ENCODE measurements at places on chromosomes 7 and 10.

DNA sequence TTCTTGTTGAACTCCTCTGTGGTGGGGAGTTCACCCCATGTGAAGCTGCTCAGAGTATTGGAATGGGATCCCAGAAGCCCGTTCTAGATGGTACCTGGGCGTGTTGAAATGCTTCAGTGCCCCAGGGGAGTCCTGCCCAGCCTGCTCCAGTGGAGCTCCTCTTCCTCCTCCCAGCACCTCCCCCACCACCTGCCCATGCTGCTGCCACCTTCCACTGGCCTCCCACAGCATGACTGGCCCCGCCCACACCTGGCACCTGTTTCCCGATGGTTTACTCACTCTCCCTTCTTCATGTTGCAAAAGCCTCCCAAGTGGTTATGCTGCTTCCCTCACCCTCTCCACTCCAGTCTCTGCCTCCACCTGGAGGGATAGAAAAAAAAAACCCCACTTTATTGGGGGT, 32.2 kb upstream of the PCBD1 start:
- no peak for DNase-seq

GRCh38 chr7:34487391-34488115, 170.5 kb upstream of the NPSR1 start:
- no peak for DNase-seq

- no peak for DNase-seq
These were observed 3.4 kb upstream of the ADCK2 start for GRCh38 chr7:140669352-140669751.

DNA sequence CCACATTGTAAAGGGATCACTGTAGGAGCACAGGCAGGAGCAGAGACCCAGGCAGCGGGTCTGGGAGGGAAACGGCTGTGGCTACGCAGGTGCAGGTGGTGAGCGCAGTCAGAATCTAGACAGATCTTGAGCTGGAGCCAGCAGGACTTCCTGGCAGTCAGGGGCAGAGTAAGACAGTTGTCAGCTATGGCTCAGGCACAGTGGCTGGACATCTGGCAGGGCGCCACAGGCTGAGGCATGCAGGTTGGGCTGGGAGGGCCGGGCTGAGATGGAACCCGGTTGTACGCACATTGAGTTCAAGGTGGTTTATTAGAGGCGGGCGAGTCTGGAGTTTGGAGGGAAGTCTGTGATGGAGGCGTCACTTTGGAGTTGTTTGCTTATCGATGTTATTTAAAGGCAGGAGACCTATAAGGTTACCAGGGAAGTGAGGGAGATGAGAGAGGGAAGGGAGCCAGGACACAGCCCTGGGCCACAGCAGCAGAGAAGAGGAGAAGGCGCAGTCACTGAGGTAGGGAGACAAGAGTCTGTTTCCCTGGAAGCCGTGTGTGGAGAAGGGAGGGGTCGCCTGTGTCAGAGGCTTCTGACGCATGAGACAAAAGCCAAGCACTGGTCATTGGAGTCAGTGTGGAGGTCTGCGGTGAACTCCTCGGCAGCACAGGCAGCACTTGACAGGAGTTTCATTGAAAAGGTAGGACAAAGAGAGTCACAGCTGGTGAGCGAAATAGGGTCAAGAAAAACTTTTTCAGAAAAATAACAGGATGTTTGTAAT, 73.8 kb downstream of the LANCL2 start:
- no peak for DNase-seq

DNA sequence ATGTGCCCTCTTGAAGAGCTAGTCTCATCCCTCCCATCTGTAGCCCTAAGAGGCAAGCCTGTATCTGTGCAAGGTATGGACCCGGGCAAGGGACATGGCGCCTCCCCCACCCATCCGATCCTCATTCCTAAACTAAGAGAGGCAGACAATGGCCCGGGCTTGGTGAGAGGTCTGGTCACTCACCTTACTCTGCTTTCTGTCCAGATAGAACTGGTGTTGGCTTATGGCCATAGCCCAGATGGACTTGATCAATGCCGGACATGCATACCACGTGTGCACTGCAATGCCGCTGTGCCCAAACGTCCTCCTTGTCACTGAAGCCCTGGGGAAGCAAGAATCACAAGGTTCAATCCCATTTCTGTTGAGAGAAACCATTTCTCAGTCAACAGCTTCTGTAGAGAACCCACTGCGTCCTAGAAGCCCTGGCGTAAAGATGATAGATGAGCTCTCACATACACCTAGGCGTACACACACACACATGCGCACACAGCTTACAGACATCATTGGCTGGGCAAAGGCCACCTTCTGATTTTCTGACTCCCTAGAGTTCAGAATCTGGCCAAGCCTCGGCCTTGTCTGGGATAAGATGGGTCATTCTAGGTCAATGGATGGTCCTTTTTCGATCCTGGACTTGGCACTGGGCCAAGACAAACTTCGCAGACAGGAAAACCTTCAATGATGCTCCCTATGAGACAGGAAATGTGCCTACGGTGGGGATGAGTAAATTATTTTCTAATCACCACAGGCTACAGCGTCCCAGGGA, 114.6 kb downstream of the PRPF18 start:
- DNase-seq, result no peak

- no peak for DNase-seq
These were observed 6.8 kb upstream of the NCOA4 start for GRCh38 chr10:46037107-46037825.

DNA sequence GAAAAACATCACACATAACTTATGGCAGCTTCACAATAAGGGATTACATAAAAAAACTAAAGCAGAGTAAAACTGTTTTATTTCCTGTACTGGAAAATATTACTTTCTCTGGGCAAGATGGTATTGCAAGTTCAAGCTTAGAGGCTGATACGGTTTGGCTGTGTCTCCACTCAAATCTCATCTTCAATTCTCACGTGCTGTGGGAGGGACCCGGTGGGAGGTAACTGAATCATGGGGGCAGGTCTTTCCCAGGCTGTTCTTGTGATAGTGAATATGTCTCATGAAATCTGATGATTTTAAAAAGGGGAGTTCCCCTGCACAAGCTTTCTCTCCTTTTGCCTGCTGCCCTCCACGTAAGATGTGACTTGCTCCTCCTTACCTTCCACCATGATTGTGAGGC, 5.1 kb upstream of the LRRC27 start:
- no peak for DNase-seq

GRCh38 chr7:30062587-30062986, 34.4 kb downstream of the PLEKHA8 start:
- DNase-seq, result no peak

DNA sequence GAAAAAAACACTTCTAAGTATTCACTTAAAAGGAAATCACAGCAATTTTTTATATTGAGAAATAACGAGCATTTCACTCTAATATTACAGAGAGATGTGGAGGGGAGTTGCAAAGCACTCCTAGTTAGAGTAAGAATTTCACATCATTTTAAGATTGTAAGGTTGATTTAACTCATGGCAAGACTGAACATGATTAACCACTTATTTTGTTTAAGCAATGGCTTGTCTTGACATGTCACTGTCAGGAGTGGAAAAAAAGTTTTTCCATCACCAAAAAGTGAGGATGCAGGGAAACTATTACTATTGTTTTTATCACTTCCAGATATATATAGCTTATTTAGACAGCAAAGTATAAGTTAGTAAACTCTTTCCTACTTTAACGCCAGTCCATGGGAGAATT, 27.1 kb downstream of the CD36 start:
- DNase-seq, result no peak

- no peak for DNase-seq
These were observed 3.7 kb upstream of the ZNF800 start for GRCh38 chr7:127396184-127396583.

DNA sequence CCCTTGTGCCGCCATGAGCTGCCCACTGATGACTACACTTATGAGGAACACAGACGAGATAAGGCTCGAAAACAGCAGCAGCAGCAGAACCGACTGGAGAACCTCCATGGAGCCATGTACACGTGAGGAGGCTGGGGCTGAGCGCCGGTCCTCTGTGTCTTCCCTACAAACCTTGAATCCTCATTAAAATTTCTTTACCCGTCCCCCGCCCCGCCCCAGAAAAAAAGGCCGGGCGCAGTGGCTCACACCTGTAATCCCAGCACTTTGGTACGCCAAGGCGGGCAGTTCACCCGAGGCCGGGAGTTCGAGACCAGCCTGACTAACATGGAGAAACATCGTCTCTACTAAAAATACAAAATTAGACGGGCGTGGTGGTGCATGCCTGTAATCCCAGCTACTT, 1.5 kb upstream of the RINT1 start:
- DNase-seq, result no peak

DNA sequence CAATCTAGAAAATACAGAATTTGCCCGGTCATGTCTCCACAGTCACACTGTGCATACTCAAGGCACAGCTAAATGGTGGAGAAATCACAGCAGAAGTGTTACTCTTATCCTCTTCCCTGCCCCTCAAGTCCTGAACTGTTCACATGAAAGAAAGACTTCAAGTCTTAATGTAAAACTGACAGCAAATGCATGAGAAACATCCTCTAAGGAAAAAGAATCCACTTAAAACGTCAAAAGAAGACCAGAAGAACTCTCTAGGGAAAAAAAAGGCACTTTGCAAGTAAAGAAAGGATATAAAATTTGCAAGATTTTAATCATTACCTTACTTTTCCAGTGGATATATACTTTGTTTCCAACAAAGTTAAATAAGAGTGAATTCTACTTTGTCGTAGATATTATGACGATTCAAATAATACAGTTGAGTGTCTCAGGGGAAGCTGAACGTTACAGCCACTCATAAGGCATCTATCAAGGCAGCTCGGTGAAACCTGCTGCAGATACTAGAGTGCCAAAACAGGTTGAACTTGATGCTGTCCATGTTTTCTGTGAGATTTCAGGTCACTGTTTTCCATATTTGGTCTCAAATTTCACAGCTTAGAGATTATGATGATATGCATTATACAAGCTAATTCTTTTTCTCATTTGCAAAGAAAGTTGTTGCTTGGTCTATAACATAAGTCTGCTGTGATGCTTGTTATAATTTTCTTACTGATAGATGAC, 155.0 kb downstream of the CTTNBP2 start:
- DNase-seq, result no peak

- DNase-seq, result no peak
These were observed 135.8 kb downstream of the STRA8 start for GRCh38 chr7:135369405-135369804.

- no peak for DNase-seq
These were observed 95.3 kb downstream of the HOXA1 start for GRCh38 chr7:27000496-27000895.

GRCh38 chr10:63595072-63595471, 73.9 kb downstream of the REEP3 start:
- no peak for DNase-seq

GRCh38 chr7:23383225-23383624, 84.1 kb downstream of the MALSU1 start:
- DNase-seq, result no peak

GRCh38 chr7:100874300-100874576, 665 bp upstream of the SRRT start:
- no peak for DNase-seq

DNA sequence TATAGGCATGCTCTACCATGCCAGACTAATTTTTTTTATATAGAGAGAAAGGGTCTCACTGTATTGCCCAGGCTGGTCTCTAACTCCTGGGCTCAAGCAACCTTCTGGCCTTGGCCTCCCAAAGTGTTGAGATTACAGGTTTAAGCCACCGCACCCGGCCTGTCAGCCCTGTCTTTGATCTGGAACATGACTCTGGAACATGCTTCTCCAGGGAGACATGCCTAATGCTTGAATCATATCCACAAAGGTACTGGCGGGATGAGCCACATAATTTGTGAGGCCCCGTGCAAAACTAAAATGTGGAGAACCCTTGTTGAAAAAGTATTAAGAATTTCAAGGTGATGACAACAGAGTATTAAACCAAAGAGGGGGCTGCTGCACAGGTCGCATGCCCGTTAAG, 282.8 kb downstream of the ARHGAP12 start:
- DNase-seq, result no peak

DNA sequence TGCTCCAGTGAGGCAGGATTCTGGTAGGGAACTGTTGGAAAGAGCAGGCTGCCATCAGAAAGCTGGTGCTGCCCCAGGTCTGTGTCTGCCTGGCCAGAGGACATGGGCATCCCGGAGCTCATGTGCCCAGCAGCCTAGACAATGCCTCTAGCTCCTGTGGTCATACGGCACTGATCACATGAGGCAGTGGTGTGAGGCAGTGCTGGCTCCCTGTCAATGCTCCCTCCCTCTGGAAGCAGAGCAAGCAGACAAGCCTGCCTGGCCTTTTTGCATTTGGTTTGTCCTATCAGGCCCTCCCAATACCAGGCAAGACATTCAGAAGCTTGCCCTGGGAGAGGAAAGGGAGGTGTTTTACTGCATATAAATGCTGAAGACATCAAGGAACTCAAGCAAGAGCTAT, 19.5 kb upstream of the MMP21 start:
- no peak for DNase-seq

DNA sequence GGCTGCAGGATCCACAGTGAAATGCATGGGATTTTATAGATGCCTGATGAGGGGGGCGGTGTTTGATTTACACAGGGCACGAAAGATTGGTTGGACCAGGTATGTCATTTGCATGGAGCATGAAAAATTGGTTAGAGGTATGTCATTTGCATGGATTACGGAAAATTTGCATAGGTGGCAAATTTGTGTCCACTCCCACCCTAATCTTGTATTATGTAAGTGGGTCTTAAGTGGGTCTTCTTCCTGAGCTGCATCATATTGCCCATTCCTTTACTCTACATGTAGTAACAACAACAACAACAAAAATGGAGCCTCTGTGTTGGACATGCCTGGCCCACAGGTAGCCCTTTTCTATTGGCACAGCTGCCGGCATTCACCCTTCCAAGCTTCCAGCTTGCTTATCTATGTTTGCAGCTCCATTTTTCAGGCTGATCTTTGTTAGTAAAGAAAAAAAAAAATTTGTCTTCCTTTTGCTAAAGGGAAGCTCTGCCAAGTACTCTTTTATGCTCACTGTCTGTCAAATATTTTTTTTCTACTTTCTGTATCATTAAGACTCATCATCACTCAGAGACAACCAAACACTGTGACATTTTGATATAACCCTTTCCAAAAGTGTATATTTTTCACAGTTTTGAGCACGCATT, 10.3 kb upstream of the ZNF273 start:
- no peak for DNase-seq

DNA sequence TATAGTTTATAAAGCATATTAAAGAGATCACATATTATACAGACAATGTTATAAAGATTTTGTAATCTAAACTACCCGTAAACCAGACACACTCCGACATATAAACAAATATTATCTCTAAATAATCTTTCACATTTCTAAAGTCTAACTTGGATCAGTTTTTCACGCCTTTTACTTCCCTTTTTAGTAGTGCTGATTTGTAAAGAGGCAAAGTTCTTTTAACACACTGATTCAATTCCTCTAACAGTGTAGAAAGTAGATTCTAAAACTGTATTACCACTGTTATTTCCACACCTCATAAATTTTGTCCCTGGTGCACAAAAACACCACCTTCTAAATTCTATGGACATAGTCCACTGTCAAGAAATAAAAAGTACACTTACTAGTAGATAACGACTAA, 230.9 kb downstream of the DOCK4 start:
- no peak for DNase-seq

GRCh38 chr10:75050149-75050919, 61.1 kb upstream of the SAMD8 start:
- no peak for DNase-seq

GRCh38 chr7:117946151-117946633, 73.0 kb upstream of the CTTNBP2 start:
- DNase-seq, result no peak

- DNase-seq, result no peak
These were observed 76.4 kb downstream of the GRK5 start for GRCh38 chr10:119283818-119284217.
